ENCODE measurements at places on chromosomes 3 and 15. TPM values are rescaled to one million over a fixed set of nuclear protein-coding genes. Genes with fewer than 3 reads are reported as not detected.

The FANCD2 gene
- 2.4 TPM for total RNA-seq

The IL1RAP gene
- 72.6 TPM for total RNA-seq

The FBXW12 gene
- total RNA-seq, result not detected

The ANP32A gene
- total RNA-seq, result 44.4 TPM

The CTXN2 gene
- not detected for total RNA-seq

The XCR1 gene
- not detected for total RNA-seq

The FANCD2OS gene
- total RNA-seq, result not detected

The DPPA4 gene
- total RNA-seq, result not detected

The CCDC39 gene
- total RNA-seq, result under 0.01 TPM

The ATP11B gene
- total RNA-seq, result 96.0 TPM

The C3orf85 gene
- total RNA-seq, result not detected

The AGBL1 gene
- not detected for total RNA-seq
